H4 (cell line): ENCODE measurements at places on chromosomes 5 and 9. TPM values are rescaled to one million over a fixed set of nuclear protein-coding genes. Genes with fewer than 3 reads are reported as not detected.

Gene PCDHGA11
- total RNA-seq = 0.66 and 1.3 TPM in 2 replicates

Gene NKD2
- total RNA-seq = 0.43 and 2.8 TPM in 2 replicates

Gene SPOCK1
- total RNA-seq = 5.9 and 9.0 TPM in 2 replicates

Gene DOCK8
- 0.15 and 0.58 TPM in 2 replicates for total RNA-seq

Gene PPP3R2
- total RNA-seq = not detected in 2 replicates

Gene F12
- 5.8 and 7.3 TPM in 2 replicates for total RNA-seq

Gene TXNDC8
- total RNA-seq = not detected in 2 replicates

Gene INSL6
- not detected in 2 replicates for total RNA-seq

Gene EMB
- not detected in 2 replicates for total RNA-seq

Gene KIF4B
- total RNA-seq = 0.02 TPM in 1 of 2 replicates, not detected in the other

Gene EPB41L4A
- 0.87 and 2.3 TPM in 2 replicates for total RNA-seq

Gene ARL14EPL
- total RNA-seq = 1.3 TPM in 1 of 2 replicates, not detected in the other

Gene PTGR1
- total RNA-seq = 452 and 554 TPM in 2 replicates

Gene IFNK
- total RNA-seq = not detected in 2 replicates

Gene PIP5KL1
- total RNA-seq = 0.95 and 2.6 TPM in 2 replicates

Gene KCNV2
- total RNA-seq = not detected in 2 replicates

Gene LCN1
- total RNA-seq = not detected in 2 replicates

Gene GPR150
- not detected in 2 replicates for total RNA-seq

Gene SLC45A2
- total RNA-seq = not detected in 2 replicates

Gene SHOC1
- 0.94 and 1.5 TPM in 2 replicates for total RNA-seq

Gene DOK3
- total RNA-seq = 0.08 and 1.1 TPM in 2 replicates

Gene MARVELD2
- total RNA-seq = 0.08 and 0.12 TPM in 2 replicates

Gene PARP8
- total RNA-seq = 5.7 and 12.8 TPM in 2 replicates

Gene GFI1B
- 0.10 TPM in 1 of 2 replicates, not detected in the other for total RNA-seq

Gene TLR4
- total RNA-seq = 6.7 and 7.5 TPM in 2 replicates

Gene TOR2A
- 6.3 and 11.5 TPM in 2 replicates for total RNA-seq

Gene PCAT7
- total RNA-seq = 2.5 and 2.8 TPM in 2 replicates

Gene ABHD17B
- total RNA-seq = 32.3 and 35.7 TPM in 2 replicates

Gene PSIP1
- total RNA-seq = 39.4 and 54.3 TPM in 2 replicates

Gene ANKRD55
- 0.45 and 1.2 TPM in 2 replicates for total RNA-seq

Gene HRH2
- total RNA-seq = 0.18 and 0.54 TPM in 2 replicates

Gene HK3
- 1.6 TPM in 1 of 2 replicates, not detected in the other for total RNA-seq

Gene SPATA31E1
- not detected in 2 replicates for total RNA-seq

Gene LCN12
- total RNA-seq = not detected in 2 replicates
